Stimulated activated CD8-positive, alpha-beta memory T cell treated with anti-CD3 and anti-CD28 coated beads, Interleukin-2, amount 100 ng/mL, for 1 hour (primary cell): ENCODE measurements at places on chromosomes 12 and 14.

GRCh38 chr14:51507906-51508511, 143.7 kb upstream of the FRMD6 start:
- no peak for DNase-seq

- DNase-seq = no peak
Measured at GRCh38 chr12:94740601-94741362, 90.4 kb upstream of the TMCC3 start.

- DNase-seq = no peak
Measured at GRCh38 chr12:131991816-131992430, 42.2 kb downstream of the EP400 start.

GRCh38 chr12:107242189-107242588, 148.8 kb upstream of the CRY1 start:
- DNase-seq = no peak

GRCh38 chr12:57764662-57765002, 2.2 kb downstream of the CYP27B1 start:
- no peak for DNase-seq

- DNase-seq = no peak
Measured at GRCh38 chr12:104049903-104050356, at the start of gene GLT8D2. Gene GLT8D2, minus strand, starts transcription at chr12:104050187. Its CDS starts 30,539 bp downstream, at chr12:104019648.
